ENCODE measurements at places on chromosomes 11 and 22.

DNA sequence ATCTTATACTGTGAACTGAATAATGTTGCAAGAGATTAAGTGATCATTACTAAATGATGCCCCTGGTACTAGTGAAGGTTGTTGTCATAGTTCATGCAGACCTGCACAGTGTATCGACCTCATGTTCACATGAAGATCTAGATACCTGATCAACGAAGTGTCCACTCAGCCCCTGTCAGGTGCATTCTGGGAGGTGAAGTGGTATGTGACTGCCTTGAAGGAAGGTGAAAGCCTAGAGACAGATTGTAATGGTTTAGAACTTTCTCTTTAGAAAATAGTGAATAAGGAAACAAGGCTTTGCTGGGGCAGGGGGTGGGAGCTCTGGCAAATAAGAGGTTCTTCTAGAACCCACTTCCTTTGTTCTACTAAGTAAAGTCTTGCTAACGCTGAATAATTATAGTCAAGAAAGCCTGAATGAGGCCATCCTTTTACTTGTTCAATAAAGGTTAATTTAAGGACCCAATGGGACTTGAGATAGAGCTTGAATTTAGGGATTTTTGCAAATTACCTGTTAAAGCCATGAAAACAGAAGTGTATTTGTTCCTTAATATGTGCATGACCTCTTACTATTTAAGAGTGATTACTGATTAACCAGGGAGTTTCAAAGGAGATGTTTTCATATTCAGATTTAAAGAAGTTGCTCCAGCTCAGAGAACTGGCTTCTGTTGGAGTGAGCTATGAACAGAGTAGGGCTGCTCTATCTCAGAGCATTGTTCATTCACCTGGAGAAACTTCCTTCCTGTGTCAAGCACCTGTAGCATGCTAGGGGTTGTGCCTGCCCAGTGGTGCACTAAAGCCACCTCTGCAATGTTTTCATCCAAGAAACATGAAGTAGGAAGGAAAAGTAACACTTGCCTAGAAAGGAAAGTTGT lies 45.3 kb downstream of the C22orf31 start:
- no peak for DNase-seq

GRCh38 chr11:44875037-44875436 lies 75.6 kb downstream of the TP53I11 start:
- DNase-seq = no peak

- peak; percentile 3 for DNase-seq
These were observed 44.2 kb upstream of the TTLL12 start for GRCh38 chr22:43230971-43231723.

DNA sequence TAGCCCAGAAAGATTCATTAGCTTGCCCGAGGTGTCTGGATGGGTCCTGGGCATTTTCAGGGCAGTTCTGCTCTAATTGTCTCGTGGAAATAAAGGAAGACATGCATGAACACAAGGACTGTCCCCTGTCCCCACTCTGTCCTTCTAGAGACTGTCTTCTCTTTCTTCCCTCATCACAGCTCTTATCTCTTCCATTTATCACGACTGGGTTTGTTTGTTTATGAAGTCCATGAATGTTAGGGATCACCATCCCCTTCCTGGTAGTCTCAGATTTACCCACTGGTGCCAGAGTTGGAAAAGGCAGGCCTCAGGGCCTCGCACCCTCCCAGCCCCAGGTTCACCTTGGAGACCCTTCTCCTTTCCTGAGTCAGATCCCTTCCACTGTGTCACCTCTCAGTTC lies 134.8 kb downstream of the PARVA start:
- DNase-seq = no peak

GRCh38 chr11:61279934-61280659 lies 15.0 kb downstream of the VWCE start:
- peak; percentile 34 for DNase-seq

DNA sequence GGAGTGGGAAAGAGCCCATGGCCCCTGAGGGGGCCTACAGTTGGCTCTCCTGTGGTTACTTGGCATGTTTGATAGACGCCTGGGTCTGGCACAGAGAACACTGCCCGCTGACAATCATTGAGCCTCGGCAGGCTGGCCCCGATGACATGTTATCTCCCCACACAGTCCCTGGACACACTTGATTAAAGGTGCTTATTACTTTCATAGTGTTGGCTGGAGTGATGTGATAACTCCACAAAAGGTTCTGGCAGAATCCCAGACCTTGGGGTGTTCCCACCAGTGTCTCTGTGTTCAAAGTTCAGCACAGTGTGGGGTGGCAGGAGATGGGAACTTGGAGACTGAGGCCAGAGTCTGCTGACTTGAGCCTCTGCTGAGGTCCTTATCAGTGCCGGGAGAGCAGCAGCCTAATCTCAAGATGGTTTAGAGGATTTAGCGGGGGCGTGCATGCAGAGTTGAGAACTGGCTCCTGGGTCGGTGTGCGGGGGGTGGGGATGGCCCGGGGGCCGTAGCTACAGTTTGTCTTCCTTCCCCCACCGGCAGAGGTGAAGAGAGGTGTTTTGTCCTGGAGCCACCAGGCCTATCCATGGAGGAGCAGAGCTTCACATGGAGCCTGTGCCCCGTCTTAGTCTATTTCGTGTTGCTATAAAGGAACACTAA lies 22.5 kb downstream of the PARVB start:
- DNase-seq = no peak

DNA sequence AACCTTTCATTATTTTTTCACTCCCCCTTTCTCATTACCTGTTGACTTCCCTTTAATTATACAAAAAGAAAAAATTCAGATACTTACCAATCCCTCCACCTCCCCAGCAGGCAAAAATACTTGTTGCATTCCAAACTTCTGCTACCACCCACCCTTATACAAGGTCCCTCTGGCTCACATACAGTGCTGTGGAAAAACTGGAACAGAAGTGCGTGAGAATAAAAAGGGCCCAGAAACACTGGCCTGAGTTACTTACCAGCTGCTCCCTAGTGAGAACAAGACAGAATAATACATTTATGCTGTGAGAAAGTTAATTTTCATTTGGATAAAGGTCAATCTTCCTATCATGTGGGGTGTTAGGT lies 46.9 kb upstream of the RAPSN start:
- no peak for DNase-seq

- no peak for DNase-seq
These were observed 5.9 kb upstream of the GLB1L3 start for GRCh38 chr11:134270250-134270714.

DNA sequence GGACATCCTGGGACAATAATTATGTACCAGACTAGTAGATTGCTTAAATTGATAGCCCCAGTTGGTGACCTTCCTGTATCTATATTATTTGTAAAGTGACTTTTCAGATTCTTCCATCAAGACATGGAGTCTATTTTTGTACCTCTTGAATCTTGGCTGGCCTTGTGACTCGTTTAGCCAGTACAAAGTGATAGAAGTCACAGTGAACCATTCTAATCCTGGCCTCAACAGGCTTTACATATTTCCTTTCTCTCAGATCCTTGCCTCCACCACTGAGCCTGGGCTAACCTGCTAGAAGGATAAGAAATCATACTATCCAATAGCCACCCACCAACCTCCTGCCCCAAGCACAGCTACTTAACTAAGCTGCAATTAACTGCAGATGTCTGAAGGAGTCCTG lies 37.5 kb upstream of the SLC6A5 start:
- no peak for DNase-seq

DNA sequence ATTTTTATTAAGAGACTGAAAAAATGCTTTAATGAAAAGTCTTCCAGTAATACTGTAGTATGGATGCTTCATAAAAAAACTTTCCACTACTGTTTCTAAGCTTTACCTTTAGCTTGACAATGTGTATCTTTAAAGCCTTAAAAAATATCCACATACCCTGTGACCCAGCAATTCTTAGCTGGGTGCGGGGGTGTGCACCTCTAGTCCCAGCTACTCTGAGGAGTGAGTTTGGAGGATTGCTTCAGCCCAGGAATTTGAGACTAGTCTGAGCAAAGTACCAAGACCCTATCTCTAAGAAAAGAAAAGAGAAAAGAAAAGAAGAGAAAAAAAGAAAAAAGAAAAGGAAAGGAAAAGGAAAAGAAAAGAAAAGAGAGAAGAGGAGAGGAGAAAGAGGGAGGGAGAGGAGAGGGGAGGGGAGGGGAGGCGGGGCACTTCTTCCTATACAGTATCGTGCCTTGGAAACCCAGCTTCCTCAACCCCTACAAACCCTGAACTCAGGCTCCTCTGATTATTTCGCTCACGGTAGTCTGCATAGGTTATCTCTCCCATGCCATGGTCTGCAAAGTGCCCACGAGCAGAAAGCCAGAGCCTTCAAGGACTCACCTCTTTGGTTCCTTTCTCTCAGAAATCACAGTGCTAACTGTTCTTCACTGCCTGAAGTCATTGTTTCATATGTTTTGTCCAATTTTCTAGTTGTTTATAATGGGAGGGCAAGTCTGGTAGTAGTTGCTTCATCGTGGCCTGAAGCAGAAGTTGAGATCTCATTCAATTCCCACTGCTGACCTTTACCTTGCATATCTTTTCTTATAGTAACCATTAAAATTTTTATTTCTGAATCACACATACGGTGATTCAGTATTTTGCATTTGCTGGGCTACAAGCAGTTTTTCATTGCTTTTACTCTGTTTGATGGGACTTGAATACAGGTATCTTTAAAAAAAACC lies 82.2 kb downstream of the FAM83F start:
- DNase-seq = no peak

GRCh38 chr11:82775736-82776346 lies 42.2 kb upstream of the FAM181B start:
- DNase-seq = no peak

DNA sequence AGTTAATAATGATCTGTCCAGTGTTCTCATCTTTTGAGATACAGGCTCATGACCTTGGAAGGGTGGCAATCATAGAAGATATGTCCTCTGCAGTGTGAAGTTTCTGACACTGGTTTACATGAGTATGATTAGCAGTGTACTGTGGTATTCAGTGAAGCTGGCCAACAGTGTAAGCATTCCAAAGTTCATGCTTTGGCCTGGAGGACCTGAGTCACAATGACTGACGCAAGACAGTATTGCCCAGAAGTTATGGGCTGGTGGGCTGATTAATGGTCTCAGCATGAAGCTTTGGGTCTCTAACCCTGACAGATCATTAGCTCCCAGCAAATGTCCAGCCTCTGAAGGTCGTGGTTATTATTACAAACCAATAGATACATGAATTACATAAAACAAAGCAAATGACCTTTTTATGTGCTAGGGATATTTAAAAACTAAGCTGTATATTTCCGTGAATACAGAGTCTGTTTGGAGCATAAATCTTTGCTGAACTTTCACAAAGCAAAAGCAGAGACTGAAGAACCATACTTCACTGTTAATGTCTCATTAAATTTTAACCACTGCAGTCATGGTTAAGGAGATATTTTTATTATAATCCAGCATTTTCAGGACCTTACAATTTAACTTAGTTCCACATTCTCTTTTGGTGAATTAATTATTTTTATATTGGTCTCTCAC lies 28.3 kb upstream of the USP47 start:
- DNase-seq = no peak

DNA sequence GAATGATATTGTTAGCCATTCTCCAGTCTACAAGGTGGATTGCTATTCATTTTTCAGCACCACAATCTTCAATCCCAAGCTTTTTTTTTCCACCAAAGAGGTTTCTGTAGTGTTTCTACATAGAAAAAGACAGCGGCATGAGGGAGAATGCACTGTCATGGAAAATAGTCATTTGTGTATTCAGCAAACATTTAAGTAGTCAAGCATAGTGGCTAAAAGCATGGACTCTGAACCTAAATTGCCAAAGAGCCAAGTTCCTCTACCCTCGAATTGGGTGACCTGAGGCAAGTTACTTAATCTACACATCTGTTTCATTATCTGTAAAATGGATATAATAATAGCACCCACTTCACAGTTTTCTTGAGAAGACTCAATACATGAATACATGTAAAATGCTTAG lies 14.2 kb downstream of the GAS2 start:
- no peak for DNase-seq

- DNase-seq = no peak
These were observed 54.5 kb downstream of the GAB2 start for GRCh38 chr11:78363024-78363619.

GRCh38 chr22:40874016-40874415 lies 12.1 kb upstream of the DNAJB7 start:
- no peak for DNase-seq

DNA sequence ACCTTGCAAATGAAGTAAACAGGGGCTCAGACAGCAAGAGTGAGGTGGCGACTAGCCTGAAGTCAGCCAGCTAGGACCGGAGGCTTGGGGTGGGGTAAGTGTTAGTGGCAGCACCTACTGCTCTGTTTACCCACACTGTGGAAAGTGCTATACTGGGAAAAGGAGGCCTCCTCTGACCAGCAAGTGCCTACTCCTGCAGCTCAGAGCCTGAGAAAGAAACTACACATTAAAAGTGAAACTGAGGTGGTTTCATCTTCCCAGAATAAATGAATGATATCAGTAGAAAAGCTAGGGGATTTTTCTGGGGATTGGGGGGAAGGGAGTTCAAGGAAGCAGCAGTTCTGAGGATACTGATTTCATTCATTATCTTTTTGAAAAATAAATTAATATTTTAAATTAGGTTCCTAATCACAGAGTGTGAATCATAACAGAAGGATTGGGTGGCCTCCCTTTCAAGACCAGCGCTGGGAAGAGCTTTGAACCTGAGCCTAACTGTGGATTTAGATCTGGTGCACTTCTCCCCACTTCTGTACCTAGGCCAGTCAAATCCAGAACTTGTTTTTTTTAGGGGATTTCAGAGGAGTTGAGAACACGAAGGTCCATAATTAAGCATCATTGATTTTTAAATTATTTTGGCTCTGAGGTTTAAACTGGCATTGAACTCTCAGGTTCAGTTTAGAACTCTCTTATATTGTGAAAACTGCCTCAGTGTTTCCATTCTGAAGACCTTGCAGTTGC lies 48.1 kb upstream of the GRAMD1B start:
- no peak for DNase-seq

- no peak for DNase-seq
These were observed 20.0 kb downstream of the SHANK2 start for GRCh38 chr11:71232364-71232763.

Measured in NCI-H1092 treated with DMSO at 0.1 percent for 48 hours (cell line).